ENCODE measurements at places on chromosomes 16 and 17. TPM values are rescaled to one million over a fixed set of nuclear protein-coding genes. Genes with fewer than 3 reads are reported as not detected.

- no peak for ATAC-seq
Measured at GRCh38 chr17:12721581-12721980, 55.9 kb downstream of the MYOCD start.

The JPH3 gene
- total RNA-seq, result 0.72 TPM

The KRT9 gene
- not detected for total RNA-seq

The NPIPA2 gene
- total RNA-seq, result 2.8 TPM

The ABCC12 gene
- not detected for total RNA-seq

Data from gastroesophageal sphincter (tissue), 4 donors.